ENCODE measurements at places on chromosomes 3 and 15. TPM values are rescaled to one million over a fixed set of nuclear protein-coding genes. Genes with fewer than 3 reads are reported as not detected.

The HHATL gene
- not detected for polyA plus RNA-seq

DNA sequence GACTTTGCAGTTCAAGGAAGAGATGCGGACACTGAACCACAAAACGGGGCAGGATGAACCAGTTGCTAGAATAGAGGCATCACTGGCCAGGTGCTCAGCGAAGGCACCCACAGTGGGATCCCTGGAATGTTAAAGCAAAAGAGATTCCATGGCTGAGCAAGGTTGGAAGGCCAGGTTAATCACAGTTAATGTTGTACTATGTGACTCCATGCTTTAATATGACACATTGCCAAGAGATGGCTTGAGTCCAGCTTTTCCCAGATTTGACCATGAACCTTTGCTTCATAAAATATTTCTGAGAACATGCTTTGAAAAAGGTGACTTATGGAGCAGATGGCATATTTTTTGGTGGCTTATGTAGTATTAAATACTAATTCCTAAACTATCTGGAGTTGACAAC is 76.2 kb upstream of the CMTM7 start:
- no peak for DNase-seq
- H3K36me3 ChIP-seq, result no peaks in the 10 kb centered on the region
- peaks cover 11% of the 10 kb centered on the region for H3K4me1 ChIP-seq
- no peak overlapping the region for H3K4me3 ChIP-seq
- H3K27me3 ChIP-seq, result peaks cover 11% of the 10 kb centered on the region
- no peak overlapping the region for H3K27ac ChIP-seq

GRCh38 chr3:97871186-97871585 is 49.4 kb downstream of the CRYBG3 start:
- H3K4me1 ChIP-seq, result no peaks in the 10 kb centered on the region
- no peak overlapping the region for H3K27ac ChIP-seq
- peaks cover 9% of the 10 kb centered on the region for H3K36me3 ChIP-seq
- H3K27me3 ChIP-seq, result no peaks in the 10 kb centered on the region

The TMOD3 gene
- 19.3 TPM for polyA plus RNA-seq

The CDHR4 gene
- polyA plus RNA-seq, result not detected

The LRRC2 gene
- not detected for polyA plus RNA-seq

DNA sequence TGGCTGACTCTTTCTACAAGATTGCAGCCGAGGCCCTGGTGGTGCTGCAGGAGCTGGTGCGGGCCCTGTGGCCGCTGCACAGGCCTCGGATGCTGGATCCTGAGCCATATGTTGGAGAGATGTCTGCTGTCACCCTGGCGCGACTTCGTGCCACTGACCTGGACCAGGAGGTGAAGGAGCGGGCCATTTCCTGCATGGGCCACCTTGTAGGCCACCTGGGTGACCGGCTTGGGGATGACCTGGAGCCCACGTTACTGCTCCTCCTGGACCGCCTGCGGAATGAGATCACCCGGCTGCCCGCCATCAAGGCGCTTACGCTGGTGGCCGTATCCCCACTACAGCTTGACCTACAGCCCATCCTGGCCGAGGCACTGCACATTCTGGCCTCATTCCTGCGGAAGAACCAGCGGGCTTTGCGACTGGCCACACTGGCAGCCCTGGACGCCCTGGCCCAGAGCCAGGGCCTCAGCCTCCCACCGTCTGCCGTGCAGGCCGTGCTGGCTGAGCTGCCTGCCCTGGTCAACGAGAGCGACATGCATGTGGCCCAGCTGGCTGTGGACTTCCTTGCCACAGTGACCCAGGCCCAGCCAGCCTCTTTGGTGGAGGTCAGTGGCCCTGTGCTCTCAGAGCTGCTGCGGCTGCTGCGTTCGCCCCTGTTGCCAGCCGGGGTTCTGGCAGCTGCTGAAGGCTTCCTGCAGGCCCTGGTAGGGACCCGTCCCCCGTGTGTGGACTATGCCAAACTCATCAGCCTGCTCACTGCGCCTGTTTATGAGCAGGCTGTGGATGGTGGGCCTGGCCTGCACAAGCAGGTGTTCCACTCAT is 20.3 kb downstream of the CAND2 start:
- peaks cover 3% of the 10 kb centered on the region for H3K4me1 ChIP-seq
- H3K36me3 ChIP-seq, result no peaks in the 10 kb centered on the region
- H3K4me3 ChIP-seq, result no peak overlapping the region
- no peak overlapping the region for H3K27ac ChIP-seq
- no peak for DNase-seq

The PHLDB2 gene
- polyA plus RNA-seq, result 2.1 TPM

The FBXL22 gene
- polyA plus RNA-seq, result 0.84 TPM

DNA sequence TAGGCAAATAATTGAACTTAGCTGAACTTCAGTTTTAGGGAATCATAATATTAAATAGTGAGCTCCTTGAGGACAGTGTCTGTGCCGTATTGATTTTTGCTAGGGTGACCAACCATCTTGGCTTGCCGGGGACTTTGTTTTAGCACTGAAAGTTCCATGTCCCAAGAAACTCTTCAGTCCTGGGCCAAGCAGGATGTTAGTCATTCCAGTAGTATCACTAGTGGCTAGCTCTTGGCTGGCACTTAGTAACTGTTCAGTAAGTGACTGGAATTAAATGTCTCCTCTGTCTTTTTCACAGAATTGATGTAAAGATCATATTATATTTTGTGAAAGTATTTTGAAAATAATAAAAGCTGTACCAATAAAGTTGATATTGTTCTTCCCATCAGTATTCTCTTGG is 42.3 kb downstream of the RSRC1 start:
- H3K27ac ChIP-seq, result no peak overlapping the region
- H3K36me3 ChIP-seq, result peaks cover 9% of the 10 kb centered on the region
- DNase-seq, result no peak
- peaks cover 33% of the 10 kb centered on the region for H3K4me1 ChIP-seq
- H3K27me3 ChIP-seq, result no peaks in the 10 kb centered on the region

- no peaks in the 10 kb centered on the region for H3K36me3 ChIP-seq
- H3K27ac ChIP-seq, result peak overlapping the region; percentile 88
- peaks cover 66% of the 10 kb centered on the region for H3K4me1 ChIP-seq
- H3K27me3 ChIP-seq, result no peaks in the 10 kb centered on the region
- no peak for DNase-seq
Observed at GRCh38 chr3:142445816-142446254, 2.0 kb downstream of the XRN1 start.

The UPK1B gene
- not detected for polyA plus RNA-seq

- no peak overlapping the region for H3K27ac ChIP-seq
- H3K27me3 ChIP-seq, result peaks cover 1% of the 10 kb centered on the region
- H3K36me3 ChIP-seq, result no peaks in the 10 kb centered on the region
- no peak overlapping the region for H3K4me3 ChIP-seq
- H3K4me1 ChIP-seq, result no peaks in the 10 kb centered on the region
Observed at GRCh38 chr3:112637700-112638099, 3.2 kb downstream of the CCDC80 start.

The SMCO1 gene
- polyA plus RNA-seq, result not detected

DNA sequence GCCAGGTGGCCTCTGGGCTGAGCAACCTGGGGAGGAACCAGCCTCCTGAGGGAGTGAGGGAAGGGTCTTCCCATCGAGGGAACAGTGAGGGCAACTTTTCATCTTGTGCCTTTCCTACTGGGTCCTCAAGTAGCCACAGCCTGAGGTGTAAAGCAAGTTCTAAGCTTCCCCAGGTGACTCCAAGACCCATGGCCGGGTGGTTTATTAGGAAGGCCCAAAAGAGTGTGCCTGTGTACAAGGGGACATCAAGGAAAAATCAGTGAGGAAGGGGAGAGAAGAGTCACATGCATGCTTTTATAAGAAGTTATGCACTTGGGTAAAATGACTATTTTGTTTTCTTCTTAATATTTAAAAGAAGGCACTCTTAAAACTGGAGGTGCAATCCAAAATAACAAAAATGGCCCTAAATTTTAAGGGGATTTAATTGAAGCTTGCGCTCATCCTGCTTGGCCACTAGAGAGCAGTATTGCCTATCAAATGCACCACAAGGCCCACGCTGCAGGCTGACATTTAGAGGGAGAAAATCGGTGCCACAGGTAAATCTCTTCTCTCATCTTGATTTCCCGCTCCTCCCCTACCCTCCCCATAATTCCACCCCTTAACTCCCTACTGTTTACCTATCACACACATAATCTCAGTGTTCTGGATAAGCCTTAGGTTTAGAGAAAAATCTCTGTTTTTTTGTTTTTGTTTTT is 6.7 kb downstream of the NANOGP8 start:
- peak; percentile 8 for DNase-seq
- no peaks in the 10 kb centered on the region for H3K36me3 ChIP-seq
- no peak overlapping the region for H3K27ac ChIP-seq
- H3K27me3 ChIP-seq, result peaks cover 12% of the 10 kb centered on the region
- H3K4me1 ChIP-seq, result no peaks in the 10 kb centered on the region

The ELL3 gene
- polyA plus RNA-seq, result 33.9 TPM

The SH3BP5 gene
- 177 TPM for polyA plus RNA-seq

The FAM43A gene
- polyA plus RNA-seq, result 37.0 TPM

The SAMMSON gene
- not detected for polyA plus RNA-seq

DNA sequence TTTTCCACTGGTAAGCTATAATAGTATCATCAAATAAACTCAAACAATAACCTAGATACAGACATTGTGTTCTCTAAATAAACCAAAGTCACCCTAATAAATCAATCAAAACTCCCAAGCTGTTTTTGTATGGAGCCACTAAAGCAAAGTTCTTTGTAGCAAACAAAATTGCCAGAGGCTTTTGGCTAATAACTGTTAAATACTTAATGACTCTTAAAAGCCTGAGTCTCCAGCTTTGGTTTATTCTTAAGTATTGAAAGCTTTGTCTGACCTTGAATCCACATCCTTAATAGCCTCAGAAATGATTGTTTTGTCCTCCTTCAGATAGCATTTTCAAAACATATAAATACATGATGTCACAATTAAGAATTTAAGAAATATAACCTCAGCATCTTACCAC is 725.3 kb downstream of the SI start:
- H3K27ac ChIP-seq, result no peak overlapping the region
- no peaks in the 10 kb centered on the region for H3K27me3 ChIP-seq
- H3K36me3 ChIP-seq, result no peaks in the 10 kb centered on the region
- H3K4me1 ChIP-seq, result no peaks in the 10 kb centered on the region
- no peak overlapping the region for H3K4me3 ChIP-seq

DNA sequence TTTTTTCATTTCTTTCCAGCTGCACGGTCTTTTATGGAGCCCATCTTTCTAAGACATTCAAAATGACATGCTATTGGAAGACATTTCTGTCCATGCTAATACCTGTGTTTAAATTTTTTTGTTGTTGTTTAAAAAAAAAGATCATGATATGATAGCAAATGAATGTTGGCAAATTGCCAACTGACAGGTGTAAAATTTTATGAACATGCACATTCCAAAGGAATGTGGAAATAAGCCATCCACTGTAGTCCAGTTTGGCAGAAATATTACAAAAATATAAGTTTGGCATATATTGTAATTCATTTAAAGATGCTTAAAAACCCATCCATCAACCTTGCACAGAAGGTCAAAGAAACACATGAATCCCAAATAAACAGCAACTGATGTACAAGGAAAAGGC is 75.6 kb upstream of the WNT5A start:
- H3K4me1 ChIP-seq, result no peaks in the 10 kb centered on the region
- H3K27ac ChIP-seq, result no peak overlapping the region
- no peak overlapping the region for H3K4me3 ChIP-seq
- H3K27me3 ChIP-seq, result no peaks in the 10 kb centered on the region
- no peaks in the 10 kb centered on the region for H3K36me3 ChIP-seq
- no peak for DNase-seq

DNA sequence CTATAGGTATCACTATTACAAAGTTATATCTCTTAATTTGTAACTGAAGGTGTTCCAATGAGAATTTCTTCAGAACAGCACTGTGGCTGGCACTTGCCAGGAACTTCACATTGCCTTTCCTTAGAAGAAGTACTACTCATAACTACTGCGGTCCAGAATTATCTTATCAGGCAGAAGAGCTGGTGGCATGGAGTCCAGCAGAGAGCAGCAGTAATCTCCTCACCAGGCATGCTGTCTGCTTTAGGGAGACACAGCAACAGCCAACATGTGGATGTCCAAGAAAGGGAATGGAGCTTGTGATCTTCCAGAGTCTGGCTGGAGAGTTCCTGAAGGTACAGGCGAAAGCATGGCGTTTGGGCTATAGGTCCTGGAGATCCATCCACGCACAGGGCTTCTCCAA is 919.7 kb upstream of the NR2F2 start:
- no peak for DNase-seq
- H3K4me1 ChIP-seq, result no peaks in the 10 kb centered on the region
- no peak overlapping the region for H3K4me3 ChIP-seq
- H3K36me3 ChIP-seq, result no peaks in the 10 kb centered on the region
- H3K27me3 ChIP-seq, result no peaks in the 10 kb centered on the region
- H3K27ac ChIP-seq, result no peak overlapping the region

GRCh38 chr15:67103869-67104268 is 38.5 kb downstream of the SMAD3 start:
- peaks cover 14% of the 10 kb centered on the region for H3K36me3 ChIP-seq
- H3K4me3 ChIP-seq, result peak overlapping the region; percentile 81
- no peak for DNase-seq
- peaks cover 31% of the 10 kb centered on the region for H3K4me1 ChIP-seq

- H3K4me1 ChIP-seq, result no peaks in the 10 kb centered on the region
- H3K27ac ChIP-seq, result no peak overlapping the region
- H3K27me3 ChIP-seq, result no peaks in the 10 kb centered on the region
- no peak overlapping the region for H3K4me3 ChIP-seq
- no peaks in the 10 kb centered on the region for H3K36me3 ChIP-seq
Observed at GRCh38 chr3:79843180-79843579, 75.4 kb upstream of the ROBO1 start.

DNA sequence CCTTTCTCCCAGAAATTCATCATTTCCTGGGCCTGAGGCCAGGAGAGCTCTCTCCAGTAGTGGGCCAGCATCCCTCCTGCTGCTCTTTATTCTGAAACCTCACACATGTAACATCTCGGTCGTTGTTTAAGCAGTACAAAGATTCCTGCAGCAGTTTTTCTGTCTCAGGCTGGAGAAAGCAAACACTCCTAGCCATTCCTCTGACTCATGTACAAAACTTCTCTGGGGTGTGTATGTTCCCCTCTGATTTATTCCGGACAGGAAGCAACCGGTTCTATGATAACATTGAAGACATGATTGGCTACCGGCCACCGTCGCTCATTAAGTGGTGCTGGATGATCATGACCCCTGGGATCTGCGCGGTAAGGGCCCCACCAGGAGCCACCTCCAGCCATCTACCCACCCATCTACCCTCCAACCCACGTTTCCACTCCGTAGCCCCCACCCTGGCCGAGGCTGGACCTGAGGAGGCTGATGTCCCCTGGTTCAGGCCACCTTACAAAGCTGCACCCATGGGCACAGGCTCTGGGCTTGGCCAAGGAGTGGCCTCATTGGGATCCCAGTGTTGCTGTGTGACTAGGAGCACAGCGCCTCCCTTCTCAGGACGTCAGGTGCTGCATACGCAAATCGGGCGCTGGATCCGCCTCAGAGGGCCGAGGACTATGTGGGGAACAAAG is 58.6 kb upstream of the SLC6A1 start:
- no peak for DNase-seq
- peaks cover 5% of the 10 kb centered on the region for H3K27me3 ChIP-seq
- no peaks in the 10 kb centered on the region for H3K4me1 ChIP-seq
- no peaks in the 10 kb centered on the region for H3K36me3 ChIP-seq
- no peak overlapping the region for H3K4me3 ChIP-seq

DNA sequence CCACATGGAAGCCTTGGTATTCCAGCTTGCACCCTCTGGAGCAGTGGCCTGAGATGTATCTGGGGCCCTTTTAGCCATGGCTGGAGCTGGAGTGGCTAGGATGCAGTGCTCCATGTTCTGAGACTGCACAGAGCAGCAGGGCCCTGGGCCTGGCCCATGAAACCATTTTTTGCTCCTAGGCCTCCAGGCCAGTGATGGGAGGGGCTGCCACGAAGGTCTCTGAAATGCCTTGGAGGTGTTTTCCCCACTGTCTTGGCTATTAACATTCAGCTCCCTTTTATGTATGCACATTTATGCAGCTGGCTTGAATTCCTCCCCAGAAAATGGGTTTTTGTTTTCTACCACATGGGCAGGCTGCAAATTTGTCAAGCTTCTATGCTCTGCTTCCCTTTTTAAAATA is 43.0 kb upstream of the MYRIP start:
- H3K4me1 ChIP-seq, result no peaks in the 10 kb centered on the region
- no peaks in the 10 kb centered on the region for H3K36me3 ChIP-seq
- no peak for DNase-seq
- H3K4me3 ChIP-seq, result no peak overlapping the region
- no peaks in the 10 kb centered on the region for H3K27me3 ChIP-seq
- no peak overlapping the region for H3K27ac ChIP-seq

The BSN gene
- polyA plus RNA-seq, result not detected

Data from naive B cell (primary cell).